ENCODE measurements at places on chromosomes 2 and 18.

DNA sequence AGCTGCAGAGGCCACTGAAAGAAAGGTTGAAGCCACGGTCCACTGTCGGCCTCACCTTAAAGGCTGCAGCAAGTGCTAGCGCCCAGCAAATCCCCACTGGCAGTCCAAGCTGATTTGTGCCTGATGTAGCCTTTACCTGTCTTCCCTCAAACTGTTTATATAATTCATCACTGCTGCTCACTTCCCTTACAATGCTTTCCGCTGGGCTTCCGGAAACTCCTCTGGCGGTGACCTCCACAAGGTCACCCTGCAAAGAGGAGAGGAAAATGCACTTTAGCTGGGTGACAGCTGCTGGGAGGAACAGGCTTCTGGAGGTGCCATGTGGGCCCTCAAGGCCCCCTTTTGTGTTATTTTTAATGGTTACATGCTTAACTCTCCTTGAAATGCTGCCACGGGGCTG is 126.2 kb downstream of the CMPK2 start:
- DNase-seq = no peak

GRCh38 chr2:71791061-71791450 is 337.7 kb downstream of the DYSF start:
- DNase-seq = no peak

- DNase-seq = no peak
These were observed 10.0 kb upstream of the VPS54 start for GRCh38 chr2:64029116-64029665.

DNA sequence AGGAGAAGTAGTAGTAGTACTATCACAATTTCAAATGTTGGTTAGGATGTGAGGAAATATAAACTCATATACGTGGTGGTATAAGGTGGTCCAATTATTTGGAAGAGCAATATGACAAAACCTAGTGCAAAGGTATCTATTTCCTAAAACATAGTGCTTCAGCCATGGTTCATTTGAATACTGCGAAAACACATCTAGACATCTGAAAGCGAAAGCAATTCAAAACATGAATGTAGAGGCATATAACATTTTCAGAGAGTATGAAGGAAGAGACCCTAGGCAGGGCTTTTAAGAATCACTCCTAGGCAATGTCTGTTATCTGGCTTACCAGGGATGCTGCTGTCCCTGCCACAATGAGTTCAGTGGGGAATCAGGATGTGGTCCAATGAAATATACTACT is 1085.8 kb downstream of the TDRD15 start:
- no peak for DNase-seq

- no peak for DNase-seq
These were observed 330.4 kb upstream of the FAM98A start for GRCh38 chr2:33929467-33929866.

DNA sequence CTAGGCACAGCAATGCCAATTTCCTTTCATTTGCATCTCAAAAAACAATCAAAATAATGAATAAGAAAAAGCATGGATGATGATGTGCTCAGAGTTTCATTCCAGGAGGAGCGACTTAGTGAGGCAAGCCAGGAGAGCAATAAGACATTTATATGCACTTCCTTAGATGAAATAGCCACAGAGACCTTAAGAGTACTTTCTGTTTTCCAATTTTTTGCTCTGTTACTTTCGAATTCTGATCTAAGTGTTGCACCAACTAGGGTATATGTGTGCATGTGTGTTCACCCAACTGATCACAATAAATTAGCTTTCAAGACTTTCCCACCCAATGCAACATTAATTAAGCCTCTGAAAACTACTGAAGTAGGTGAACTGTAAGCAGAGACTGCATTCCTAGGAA is 709 bp downstream of the RAB27B start:
- no peak for DNase-seq

DNA sequence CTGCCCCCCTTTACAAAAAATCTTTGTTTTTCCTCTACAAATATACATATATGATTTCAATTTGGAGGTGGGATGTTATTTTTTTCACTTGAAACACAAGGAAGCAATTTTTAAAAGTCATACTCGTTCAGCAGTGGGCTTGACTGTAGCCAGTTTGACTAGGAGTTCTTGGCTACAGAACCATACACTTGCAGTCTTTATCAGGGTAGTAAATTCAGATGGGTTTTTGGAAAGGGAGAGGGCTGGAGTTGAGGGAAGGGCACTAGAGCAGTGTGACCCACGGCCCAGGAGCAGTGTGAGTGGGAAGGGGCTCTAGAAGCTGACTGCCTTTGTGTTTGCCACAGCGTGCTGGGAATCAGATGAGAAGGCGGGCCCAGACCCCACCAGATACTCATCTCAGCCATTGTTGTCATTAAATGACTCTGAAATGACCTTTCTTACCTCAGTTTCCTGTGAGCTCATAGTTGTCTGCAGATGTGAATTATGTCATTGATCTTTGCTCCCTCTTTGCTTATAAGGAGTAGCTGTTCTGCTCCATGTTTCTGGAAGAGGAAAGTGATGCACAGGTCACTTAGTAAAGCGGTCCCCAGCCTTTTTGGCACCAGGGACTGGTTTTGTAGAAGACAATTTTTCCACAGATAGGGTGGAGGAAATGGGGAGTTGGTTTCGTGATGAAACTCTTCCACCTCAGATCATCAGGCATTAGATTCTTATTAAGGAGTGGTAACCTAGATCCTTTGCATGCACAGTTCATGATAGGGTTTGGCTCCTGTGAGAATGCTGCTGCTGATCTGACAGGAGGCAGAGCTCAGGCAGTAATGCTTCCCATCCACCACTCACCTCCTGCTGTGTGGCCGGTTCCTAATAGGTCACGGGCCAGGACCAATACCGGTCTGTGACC is 116.8 kb downstream of the SPTBN1 start:
- DNase-seq = peak; percentile 22

Data from activated naive CD4-positive, alpha-beta T cell (primary cell).